ENCODE measurements at places on chromosomes 2 and 18.

- DNase-seq: no peak
Observed at GRCh38 chr2:216118474-216118873, 9.3 kb downstream of the XRCC5 start.

DNA sequence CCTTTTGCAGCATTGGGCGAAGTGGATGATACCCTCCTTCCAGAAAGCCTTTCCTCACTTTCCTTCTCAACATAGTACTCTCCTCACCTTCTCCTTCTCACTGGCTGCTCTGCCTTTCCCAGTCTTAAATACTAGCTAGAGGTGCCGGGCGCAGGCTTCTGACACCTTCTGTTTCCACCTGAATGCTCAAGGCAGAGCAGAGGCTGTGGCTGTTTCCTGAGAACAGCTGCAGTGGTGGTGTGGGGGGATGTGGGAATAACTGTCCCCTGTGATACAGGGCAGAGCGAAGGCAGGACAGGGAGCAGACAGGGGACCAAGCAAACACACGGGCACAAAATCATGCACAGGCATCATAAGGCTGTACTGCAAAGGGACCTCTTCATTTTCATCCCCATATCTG is 303.1 kb downstream of the SS18 start:
- no peak for DNase-seq

DNA sequence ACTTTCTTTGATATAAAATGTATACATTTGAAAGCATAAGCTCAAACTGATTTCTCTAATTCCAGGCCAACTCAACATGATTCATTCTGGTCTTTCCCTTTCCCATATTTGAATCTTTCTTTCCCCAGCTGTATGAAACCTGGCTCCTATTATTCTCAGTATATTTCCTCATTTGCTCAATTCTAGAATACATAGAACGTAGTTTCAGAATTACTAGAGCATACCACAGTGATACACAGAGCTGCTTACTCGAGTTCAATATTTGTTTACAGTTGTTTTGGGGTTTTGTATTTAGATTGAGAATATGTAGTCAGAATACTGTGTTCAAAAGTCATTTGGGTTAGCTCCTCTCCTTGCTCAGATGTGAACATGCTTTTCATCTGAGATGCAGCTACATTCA is 43.0 kb downstream of the TNFRSF11A start:
- DNase-seq: no peak

DNA sequence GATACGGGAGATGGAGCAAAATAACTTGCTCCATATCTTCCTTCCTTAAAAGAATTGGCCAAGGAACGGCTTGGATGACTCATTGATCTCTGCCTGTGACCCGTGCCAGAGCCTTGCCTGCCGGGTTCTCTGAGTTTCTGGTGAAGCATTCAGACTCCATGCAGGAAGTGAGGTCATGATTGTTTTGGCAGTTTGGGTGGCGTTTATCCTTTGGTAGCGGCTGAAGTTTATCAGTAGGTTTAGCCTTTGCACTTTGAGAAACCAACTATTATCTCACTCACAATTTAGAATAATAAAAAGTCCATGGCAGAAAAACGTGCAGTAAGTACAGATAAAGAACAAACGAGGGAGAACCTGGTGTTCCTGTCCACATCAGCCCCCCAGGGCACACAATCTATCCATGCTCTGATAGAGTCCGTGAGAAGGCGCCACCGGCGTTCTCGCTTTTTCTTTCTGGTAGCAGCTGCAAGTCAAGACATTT is 15.0 kb upstream of the CTAGE1 start:
- no peak for DNase-seq

DNA sequence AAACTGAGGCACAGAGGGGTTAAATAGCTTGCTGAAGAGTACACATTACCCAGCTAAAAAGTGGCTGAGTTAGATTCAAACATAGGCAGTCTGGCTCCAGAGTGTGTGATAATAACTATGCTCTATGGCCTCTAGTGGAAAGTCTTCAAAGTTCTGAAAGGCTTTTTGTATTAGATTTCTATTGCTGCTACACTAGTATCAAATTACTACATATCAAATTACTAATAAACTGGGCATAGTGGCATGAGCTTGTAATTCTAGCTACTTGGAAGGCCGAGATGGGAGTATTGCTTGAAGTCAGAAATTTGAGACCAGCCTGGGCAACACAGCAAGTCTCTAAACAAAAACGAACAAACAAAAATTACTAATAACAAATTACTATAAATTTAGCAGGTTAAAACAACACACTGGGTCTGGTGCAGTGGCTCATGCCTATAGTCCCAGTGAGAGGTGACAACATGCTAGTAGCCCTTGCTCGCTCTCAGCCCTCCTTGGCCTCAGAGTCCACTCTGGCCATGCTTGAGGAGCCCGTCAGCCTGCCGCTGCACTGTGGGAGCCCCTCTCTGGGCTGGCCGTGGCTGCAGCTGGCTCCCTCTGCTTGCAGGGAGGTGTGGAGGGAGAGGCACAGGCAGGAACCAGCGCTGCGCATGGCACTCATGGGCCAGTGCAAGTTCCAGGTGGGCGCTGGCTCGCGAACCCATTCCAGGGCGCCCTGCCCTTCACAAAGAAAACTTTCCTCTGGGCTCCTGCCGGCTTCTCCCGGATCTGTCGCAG is 38.2 kb upstream of the TWSG1 start:
- no peak for DNase-seq

GRCh38 chr2:58447586-58447985 is 206.5 kb upstream of the FANCL start:
- DNase-seq: no peak

- DNase-seq: no peak
Observed at GRCh38 chr18:22471546-22472131, 53.9 kb upstream of the CTAGE1 start.

GRCh38 chr2:138711812-138712211 is 68.4 kb downstream of the NXPH2 start:
- no peak for DNase-seq

- no peak for DNase-seq
Observed at GRCh38 chr2:101473591-101473910, 1.4 kb downstream of the RFX8 start.

- no peak for DNase-seq
Observed at GRCh38 chr2:66535574-66536289, 100.8 kb downstream of the MEIS1 start.

DNA sequence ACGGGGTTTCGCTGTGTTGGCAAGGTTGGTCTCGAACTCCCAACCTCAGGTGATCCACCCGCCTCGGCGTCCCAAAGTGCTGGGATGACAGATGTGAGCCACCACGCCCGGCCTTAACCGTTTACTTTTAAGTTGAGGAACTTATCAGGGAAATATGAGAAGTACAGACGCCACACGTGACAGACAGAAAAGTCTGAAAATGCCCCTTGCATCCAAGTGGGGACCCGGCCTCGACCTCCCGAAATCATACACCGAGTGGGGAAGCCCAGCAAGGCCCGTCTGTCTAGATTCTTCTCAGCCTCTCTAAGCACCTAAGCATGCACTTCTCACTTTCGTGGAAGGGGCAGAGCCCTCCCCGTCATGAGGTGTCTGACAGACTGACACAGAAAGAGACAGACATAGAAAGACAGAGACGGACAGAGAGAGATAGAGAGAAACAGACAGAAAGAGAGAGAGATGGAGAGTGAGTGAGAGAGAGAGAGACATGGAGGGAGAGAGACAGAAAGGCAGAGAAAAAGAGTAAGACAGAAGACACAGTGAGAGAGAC is 107.3 kb upstream of the ANKRD30BL start:
- no peak for DNase-seq

GRCh38 chr2:149021271-149021719 is 17.2 kb upstream of the LYPD6B start:
- no peak for DNase-seq

DNA sequence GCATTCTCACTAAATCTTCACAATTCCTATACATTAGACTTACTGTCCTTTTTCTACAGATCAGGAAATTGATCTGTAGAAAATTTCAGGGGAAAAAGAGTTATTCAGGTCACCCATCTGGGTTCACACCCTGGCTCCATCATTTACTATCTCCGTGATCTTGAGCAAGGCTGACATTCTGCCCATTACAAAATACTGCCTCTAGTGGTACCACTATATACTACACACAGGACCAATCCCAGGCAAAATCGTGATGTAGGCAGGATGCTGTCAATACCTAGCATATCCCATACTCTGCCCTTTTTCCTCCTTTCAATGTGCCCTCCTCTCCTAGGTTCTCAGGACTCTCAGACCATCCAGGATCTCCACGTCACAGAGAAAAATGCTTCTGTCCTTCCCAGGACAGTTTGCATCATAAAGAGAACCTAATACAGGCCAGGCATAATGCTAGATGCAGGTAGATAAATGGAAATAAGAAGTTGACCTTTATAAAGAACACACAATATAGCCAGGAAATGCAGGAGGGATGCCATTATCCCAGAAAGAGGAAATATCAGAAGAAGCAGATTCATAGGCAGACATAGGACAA is 101.9 kb downstream of the CDH20 start:
- peak; percentile 5 for DNase-seq

DNA sequence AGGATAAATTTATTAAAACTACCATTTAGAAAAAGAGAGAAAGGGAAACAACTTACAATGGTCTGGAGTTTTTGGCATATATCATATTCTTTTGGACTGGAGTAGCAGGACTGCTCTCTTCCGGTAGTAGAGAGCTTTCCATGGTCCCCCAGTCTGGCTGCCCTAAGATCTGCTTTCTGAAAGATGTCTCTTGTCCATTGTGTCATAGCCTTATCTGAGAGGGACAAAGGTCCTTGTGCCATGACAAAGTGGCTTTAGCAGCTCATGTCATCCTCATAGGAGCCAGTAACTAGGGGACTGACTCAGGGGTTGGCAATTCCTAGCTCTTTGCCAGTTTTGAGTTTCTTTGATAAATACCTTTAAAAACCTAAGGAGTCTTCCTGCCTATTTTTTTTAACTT is 505.5 kb upstream of the ZEB2 start:
- DNase-seq: no peak

GRCh38 chr2:7672027-7672684 is 754.9 kb downstream of the RNF144A start:
- peak; percentile 5 for DNase-seq

DNA sequence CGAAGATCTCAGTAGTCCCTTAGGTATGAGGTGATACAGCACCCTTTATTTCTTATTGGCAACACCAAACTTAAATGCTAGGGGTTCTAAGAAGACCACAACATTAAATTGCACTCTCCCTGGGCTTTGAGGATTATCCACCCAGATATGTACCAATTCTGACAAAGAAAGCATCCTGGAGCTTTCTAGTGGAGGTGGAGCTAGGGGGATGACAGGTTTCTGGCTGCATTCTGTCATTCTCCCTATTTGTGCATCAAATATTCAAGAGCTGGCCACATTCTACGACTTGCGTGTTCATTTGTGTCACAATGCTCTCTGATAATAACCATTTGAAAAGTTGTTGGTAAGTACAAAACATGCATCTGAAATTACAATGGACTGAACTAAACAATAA is 111.1 kb downstream of the CDH2 start:
- no peak for DNase-seq

- DNase-seq: peak; percentile 20
Observed at GRCh38 chr2:96247009-96247408, 18.8 kb downstream of the TMEM127 start.

DNA sequence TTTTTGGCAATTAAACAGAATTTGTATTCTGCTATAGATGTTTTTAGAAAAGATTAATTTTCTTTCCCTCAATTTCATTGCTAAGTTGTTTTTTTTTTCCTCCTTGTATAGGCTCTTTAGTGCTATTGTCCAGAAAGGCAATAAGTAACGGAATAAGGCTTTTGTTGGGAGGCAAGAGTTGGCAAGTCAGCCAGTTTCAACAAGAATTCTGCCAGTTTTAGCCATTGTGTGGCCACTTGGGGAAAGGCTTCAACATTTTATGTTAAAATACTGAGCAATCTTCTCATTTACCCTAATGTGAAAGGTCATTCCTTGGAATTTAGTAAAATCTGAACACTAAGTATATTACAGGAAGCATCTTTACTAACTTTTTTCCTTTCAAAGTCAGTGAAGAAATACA is 9.6 kb downstream of the CALCRL start:
- DNase-seq: no peak

GRCh38 chr2:239772721-239773120 is 252.4 kb downstream of the NDUFA10 start:
- DNase-seq: no peak

- no peak for DNase-seq
Observed at GRCh38 chr18:35624146-35624545, 42.6 kb downstream of the GALNT1 start.

DNA sequence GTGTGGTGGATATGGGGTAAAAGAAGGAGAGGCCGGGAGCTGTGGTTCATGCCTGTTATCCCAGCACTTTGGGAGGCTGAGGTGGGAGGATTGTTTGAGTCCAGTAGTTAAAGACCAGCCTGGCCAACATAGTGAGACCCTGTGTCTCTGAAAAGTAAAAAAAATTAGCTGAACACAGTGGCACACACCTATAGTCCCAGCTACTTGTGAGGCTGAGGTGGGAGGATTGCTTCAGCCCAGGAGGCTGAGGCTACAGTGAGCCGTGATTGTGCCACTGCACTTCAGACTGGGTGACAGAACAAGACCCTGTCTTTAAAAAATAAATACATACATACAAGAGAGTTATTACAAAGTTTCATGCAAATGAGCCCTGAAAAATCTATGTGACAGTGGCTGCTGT is 80.6 kb downstream of the SPTBN1 start:
- no peak for DNase-seq

DNA sequence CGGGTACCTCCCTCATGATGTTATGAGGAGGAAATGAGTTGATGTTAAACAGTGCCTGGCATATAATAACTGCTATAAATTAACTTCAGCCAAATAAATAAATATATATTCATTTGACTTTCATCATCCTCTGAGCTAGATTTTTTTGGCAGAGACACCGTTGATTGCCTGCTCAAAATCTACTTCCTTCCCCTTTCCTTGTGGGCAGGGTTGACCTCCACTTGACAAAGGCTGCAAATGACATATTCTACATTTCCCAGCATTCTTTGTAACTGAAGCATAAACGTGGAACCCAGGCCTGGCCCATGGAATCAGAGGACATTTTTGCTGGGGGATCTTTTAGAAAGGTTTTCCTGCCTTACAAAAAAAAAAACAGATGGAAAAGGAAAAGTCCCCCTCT is 177.8 kb downstream of the TXNL1 start:
- DNase-seq: peak; percentile 86

DNA sequence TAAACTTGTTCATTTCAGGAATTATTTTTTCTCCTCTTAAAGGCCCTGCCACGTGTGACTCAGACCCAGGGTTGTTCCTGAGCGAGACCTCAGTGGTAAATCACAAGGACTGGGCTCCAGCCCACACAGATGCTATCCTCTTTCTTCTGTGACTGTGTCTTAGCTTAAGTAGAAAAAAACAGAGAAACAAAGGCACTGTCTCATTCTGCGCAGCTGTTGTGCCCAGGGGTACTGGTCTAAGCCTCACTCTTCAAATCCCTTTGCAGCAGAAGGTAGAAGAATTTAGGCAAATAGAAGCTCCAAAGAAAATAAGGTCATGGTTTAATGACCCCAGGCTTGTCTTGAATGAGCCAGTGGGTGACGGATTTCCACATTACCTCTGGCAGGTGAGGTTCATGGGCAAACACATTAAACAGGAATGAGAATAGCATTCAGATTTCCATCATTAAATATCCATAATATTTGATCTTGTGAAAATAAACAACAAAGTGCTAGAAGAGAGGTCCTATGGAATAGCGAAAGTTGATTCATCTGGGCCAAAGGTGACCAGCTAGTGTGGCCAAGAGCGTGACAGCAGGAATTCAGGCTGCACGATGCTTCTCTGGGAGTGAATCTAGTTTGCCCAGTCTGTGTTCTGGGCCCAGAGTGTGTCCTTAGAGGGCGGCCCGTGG is 63.3 kb downstream of the LIPG start:
- DNase-seq: no peak

Measured in HL-60 (cell line).